Mesendoderm (in vitro differentiated cells): ENCODE measurements at places on chromosomes 4 and X.

GRCh38 chrX:97685753-97686152, 802.0 kb downstream of the RPA4 start:
- no peak overlapping the region for H3K27ac ChIP-seq
- H3K4me1 ChIP-seq = no peaks in the 10 kb centered on the region
- H3K4me3 ChIP-seq = no peak overlapping the region
- no peaks in the 10 kb centered on the region for H3K27me3 ChIP-seq
- DNase-seq = peak; percentile 14

DNA sequence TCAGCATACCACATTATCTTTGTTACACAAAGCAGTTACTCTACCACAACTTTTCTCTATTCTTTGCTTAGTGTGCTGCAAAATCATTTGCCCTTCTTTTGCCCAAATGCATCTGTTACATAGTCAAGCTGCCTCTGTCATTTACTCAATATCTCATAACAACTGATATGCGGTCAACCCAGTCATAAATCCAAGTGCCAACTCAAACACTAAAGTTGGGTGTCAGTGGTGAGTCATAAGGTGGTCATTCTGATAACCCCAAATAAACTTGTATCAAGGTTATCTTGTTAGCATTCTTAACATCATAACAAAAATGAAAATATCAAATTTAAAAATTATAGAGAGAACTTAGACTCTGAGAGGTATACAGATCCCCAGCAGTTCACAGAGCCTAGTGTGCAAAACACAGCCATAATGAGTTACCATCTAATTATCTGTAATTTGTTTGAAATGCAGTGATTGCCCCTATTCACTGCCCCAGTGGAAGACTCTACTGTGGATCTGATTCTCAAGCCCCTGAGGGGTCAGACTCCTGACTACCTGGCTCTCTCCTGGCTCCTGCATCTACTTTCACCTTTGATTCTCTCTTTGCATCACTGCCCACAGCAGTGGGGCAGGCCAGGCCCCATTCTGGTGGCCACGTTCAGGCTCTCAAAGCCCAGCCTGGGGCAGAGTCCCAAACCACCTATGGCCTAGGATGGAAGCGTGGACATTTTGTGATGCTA, 29.2 kb downstream of the TBC1D9 start:
- H3K4me3 ChIP-seq = no peak overlapping the region
- H3K27ac ChIP-seq = no peak overlapping the region
- no peaks in the 10 kb centered on the region for H3K27me3 ChIP-seq
- no peaks in the 10 kb centered on the region for H3K36me3 ChIP-seq
- peak; percentile 10 for DNase-seq

- H3K36me3 ChIP-seq = no peaks in the 10 kb centered on the region
- H3K27ac ChIP-seq = no peak overlapping the region
- peak overlapping the region; percentile 16 for H3K4me3 ChIP-seq
- DNase-seq = peak; percentile 47
- H3K27me3 ChIP-seq = peaks cover 21% of the 10 kb centered on the region
Observed at GRCh38 chr4:142845293-142846107, 601 bp downstream of the INPP4B start.

GRCh38 chrX:151702741-151703340, 7.6 kb downstream of the PRRG3 start:
- DNase-seq = no peak
- no peak overlapping the region for H3K4me3 ChIP-seq
- no peaks in the 10 kb centered on the region for H3K27me3 ChIP-seq
- H3K4me1 ChIP-seq = no peaks in the 10 kb centered on the region
- H3K27ac ChIP-seq = no peak overlapping the region
- no peaks in the 10 kb centered on the region for H3K36me3 ChIP-seq

- no peaks in the 10 kb centered on the region for H3K4me1 ChIP-seq
- DNase-seq = no peak
- H3K36me3 ChIP-seq = no peaks in the 10 kb centered on the region
- H3K27ac ChIP-seq = no peak overlapping the region
- H3K27me3 ChIP-seq = no peaks in the 10 kb centered on the region
Observed at GRCh38 chrX:133402042-133402453, 13.2 kb downstream of the GPC4 start.

DNA sequence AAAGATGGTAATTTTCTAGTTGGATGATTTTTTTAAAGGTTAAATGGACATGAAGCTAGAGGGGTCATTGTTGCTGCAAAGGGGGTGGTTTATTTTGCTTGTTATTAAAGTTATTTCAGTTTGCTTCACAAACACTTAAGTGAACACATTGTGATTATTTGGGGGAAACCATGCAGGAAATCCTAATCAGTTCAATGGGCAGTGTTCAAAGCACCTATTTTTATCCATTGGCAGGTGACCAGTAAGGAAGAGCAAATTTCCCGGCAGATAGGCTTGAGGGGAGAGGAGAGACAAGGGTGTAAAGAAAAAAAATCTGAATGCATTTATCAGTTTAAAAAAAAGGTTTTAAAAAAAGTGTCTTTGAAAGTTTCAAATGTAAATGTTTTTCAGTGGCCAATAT, 17.6 kb downstream of the GPR174 start:
- H3K36me3 ChIP-seq = no peaks in the 10 kb centered on the region
- H3K27ac ChIP-seq = no peak overlapping the region
- H3K4me3 ChIP-seq = no peak overlapping the region

- no peak overlapping the region for H3K27ac ChIP-seq
- no peaks in the 10 kb centered on the region for H3K4me1 ChIP-seq
- no peaks in the 10 kb centered on the region for H3K36me3 ChIP-seq
Observed at GRCh38 chrX:42515939-42516338, 262.0 kb downstream of the PPP1R2C start.

DNA sequence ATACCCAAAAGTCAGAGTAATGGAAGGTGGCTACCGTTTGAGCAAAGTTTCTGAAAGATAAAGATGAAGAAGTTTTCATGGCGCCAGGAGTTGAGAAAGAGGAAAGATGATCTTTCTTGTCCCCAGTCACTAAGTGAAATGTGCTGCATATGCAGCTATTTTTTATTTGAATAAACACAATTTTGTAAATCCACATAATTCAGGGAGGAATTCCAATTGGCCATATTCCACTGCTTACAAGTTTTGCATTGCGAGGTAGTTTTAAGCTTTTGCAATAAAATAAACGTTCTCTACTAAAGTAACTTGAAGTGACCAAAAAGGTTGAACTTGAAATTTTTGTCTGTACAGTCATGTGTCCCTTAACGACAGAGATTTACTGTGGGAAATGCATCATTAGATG, 139.3 kb upstream of the VCX2 start:
- no peak for DNase-seq
- H3K27me3 ChIP-seq = no peaks in the 10 kb centered on the region
- no peak overlapping the region for H3K4me3 ChIP-seq
- H3K27ac ChIP-seq = no peak overlapping the region
- no peaks in the 10 kb centered on the region for H3K4me1 ChIP-seq
- no peaks in the 10 kb centered on the region for H3K36me3 ChIP-seq

- no peak overlapping the region for H3K27ac ChIP-seq
- DNase-seq = no peak
- H3K4me1 ChIP-seq = no peaks in the 10 kb centered on the region
Observed at GRCh38 chr4:184259866-184260265, 42.2 kb upstream of the ENPP6 start.

- no peak overlapping the region for H3K27ac ChIP-seq
- H3K36me3 ChIP-seq = no peaks in the 10 kb centered on the region
- H3K4me1 ChIP-seq = no peaks in the 10 kb centered on the region
- H3K27me3 ChIP-seq = no peaks in the 10 kb centered on the region
Observed at GRCh38 chrX:15546745-15547144, 46.1 kb downstream of the BMX start.

- H3K36me3 ChIP-seq = no peaks in the 10 kb centered on the region
- H3K4me1 ChIP-seq = no peaks in the 10 kb centered on the region
- H3K27me3 ChIP-seq = no peaks in the 10 kb centered on the region
- no peak overlapping the region for H3K4me3 ChIP-seq
Observed at GRCh38 chrX:42485601-42486000, 292.4 kb downstream of the PPP1R2C start.

- peak overlapping the region; percentile 43 for H3K4me3 ChIP-seq
- H3K36me3 ChIP-seq = no peaks in the 10 kb centered on the region
- H3K4me1 ChIP-seq = no peaks in the 10 kb centered on the region
- no peaks in the 10 kb centered on the region for H3K27me3 ChIP-seq
Observed at GRCh38 chr4:55398461-55398860, 2.7 kb downstream of the TMEM165 start.

DNA sequence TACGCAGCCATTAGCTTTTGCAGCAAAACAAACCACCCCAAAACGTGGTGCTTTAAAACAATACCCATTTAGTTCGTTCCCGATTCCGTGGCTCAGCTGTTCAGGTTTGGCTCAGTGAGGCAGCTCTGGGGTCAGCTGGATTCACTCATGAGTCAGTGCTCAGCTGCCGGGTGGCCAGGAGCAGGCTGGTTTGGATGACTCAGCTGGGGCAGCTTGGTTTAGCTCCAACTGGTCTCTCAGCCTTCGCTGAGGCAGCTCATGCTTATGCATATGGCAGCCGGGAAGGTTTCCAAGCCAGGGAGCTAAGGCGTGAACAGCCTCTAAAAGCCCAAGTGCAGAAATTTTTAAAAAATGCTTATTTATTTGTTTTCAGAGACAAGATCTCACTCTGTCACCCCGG, 13.3 kb upstream of the CD99 start:
- H3K27ac ChIP-seq = no peak overlapping the region
- DNase-seq = peak; percentile 53
- H3K36me3 ChIP-seq = no peaks in the 10 kb centered on the region
- H3K27me3 ChIP-seq = no peaks in the 10 kb centered on the region

GRCh38 chr4:154478547-154478946, 13.1 kb downstream of the DCHS2 start:
- no peak overlapping the region for H3K27ac ChIP-seq
- no peaks in the 10 kb centered on the region for H3K27me3 ChIP-seq
- H3K4me1 ChIP-seq = no peaks in the 10 kb centered on the region

DNA sequence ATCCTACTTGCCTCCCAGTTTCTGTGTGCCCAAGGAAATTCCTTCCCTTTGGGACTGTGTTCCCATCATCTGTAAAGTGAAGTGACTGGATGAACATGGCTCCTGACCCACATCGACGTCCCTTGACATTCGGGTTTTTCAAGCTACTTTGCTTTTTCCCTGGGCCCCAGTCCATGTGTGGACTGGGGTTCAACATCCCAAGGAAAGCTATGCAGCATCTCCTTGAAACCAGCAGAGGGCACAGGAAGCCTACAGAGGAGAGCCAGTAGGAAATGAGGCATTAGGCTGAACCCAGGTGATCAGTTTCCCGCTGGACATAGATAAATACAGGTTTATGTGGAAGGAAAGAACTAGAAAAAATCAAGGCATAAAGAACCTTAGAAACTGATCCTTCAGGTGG, 145.1 kb upstream of the ARHGEF9 start:
- H3K27me3 ChIP-seq = no peaks in the 10 kb centered on the region
- DNase-seq = peak; percentile 53
- no peaks in the 10 kb centered on the region for H3K4me1 ChIP-seq
- H3K27ac ChIP-seq = no peak overlapping the region
- no peaks in the 10 kb centered on the region for H3K36me3 ChIP-seq
- no peak overlapping the region for H3K4me3 ChIP-seq

DNA sequence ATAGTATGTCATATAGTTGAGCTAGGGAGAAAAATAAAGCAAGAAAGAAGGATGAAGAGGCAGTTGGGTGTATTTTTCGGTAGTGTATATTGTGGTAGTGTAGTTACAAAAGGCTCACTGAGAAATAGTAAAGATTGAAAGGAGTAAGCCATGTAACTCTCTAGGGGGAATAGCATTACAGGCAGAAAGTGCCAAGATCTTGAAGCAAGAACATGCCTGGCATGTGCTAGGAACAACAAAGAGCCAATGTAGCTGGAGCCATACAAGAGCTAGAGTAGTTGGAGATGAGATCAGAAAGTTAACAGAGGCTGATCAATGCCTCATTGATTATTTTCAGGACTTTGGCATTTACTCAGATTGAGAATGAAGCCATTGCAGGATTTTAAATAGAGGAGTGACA, 3.0 kb downstream of the ABCE1 start:
- DNase-seq = no peak
- no peak overlapping the region for H3K4me3 ChIP-seq
- no peaks in the 10 kb centered on the region for H3K36me3 ChIP-seq
- H3K27me3 ChIP-seq = no peaks in the 10 kb centered on the region

GRCh38 chr4:121562811-121563210, 134.0 kb downstream of the ANXA5 start:
- no peak overlapping the region for H3K27ac ChIP-seq
- no peaks in the 10 kb centered on the region for H3K36me3 ChIP-seq
- no peaks in the 10 kb centered on the region for H3K27me3 ChIP-seq
- no peak overlapping the region for H3K4me3 ChIP-seq
- DNase-seq = no peak

DNA sequence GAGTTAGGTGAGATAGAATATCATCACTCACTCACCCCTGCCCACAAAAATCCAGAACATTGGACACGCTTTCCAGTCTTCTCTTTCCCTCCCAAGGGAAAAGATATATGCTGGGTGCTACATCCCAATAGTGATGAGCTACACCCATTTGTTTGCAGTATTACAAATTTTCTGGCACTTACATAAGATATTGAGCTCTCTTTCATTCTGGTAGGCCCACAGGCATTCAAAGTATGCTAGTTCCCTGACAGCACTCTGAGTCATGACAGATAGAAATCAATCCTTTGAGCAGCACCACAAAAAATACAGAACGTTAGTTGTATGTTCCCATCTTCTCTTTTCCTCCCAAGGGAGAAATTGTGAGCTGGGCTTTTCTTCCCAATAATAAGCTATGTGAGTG, 477.6 kb upstream of the GRID2 start:
- H3K27me3 ChIP-seq = no peaks in the 10 kb centered on the region
- H3K4me3 ChIP-seq = no peak overlapping the region
- H3K4me1 ChIP-seq = no peaks in the 10 kb centered on the region

DNA sequence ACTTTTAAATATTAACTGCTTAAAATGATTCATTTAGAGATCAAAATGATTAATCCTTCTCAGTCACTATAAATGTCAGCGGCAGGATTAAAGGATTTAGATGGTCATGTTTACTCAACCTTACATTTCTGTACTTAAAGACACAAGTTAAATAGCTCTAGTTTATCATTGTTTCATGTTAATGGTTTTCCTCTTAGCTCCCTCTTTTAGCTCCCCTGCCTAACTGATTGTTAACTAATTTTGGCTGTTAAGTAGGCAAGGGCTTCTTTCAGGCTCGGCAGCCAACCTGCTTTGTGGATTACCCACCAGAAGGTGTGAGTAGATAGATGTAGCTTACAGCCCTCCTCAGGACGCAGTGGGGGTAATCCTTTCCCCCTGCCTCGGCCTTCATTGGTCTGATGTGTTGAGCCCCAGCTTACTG, 96.0 kb downstream of the TENM3 start:
- no peak overlapping the region for H3K27ac ChIP-seq
- no peaks in the 10 kb centered on the region for H3K36me3 ChIP-seq
- H3K27me3 ChIP-seq = no peaks in the 10 kb centered on the region

- H3K4me3 ChIP-seq = no peak overlapping the region
- no peaks in the 10 kb centered on the region for H3K36me3 ChIP-seq
- no peak overlapping the region for H3K27ac ChIP-seq
- DNase-seq = no peak
- H3K27me3 ChIP-seq = no peaks in the 10 kb centered on the region
Observed at GRCh38 chr4:118284169-118284568, 68.6 kb downstream of the PRSS12 start.

GRCh38 chr4:16993956-16994840, 95.8 kb upstream of the LDB2 start:
- no peaks in the 10 kb centered on the region for H3K36me3 ChIP-seq
- no peak overlapping the region for H3K4me3 ChIP-seq
- H3K27ac ChIP-seq = peak overlapping the region; percentile 46
- peaks cover 15% of the 10 kb centered on the region for H3K4me1 ChIP-seq

GRCh38 chrX:95626748-95627147, 1057.9 kb upstream of the DIAPH2 start:
- H3K27ac ChIP-seq = no peak overlapping the region
- DNase-seq = no peak
- no peaks in the 10 kb centered on the region for H3K36me3 ChIP-seq
